Activated CD4-positive, alpha-beta T cell treated with anti-CD3 and anti-CD28 coated beads, Interleukin-2, amount 50 U/mL, for 48 hours (primary cell): ENCODE measurements at places on chromosomes 11 and 22.

- DNase-seq = no peak
Observed at GRCh38 chr11:83409891-83410290, 123.7 kb upstream of the CCDC90B start.

DNA sequence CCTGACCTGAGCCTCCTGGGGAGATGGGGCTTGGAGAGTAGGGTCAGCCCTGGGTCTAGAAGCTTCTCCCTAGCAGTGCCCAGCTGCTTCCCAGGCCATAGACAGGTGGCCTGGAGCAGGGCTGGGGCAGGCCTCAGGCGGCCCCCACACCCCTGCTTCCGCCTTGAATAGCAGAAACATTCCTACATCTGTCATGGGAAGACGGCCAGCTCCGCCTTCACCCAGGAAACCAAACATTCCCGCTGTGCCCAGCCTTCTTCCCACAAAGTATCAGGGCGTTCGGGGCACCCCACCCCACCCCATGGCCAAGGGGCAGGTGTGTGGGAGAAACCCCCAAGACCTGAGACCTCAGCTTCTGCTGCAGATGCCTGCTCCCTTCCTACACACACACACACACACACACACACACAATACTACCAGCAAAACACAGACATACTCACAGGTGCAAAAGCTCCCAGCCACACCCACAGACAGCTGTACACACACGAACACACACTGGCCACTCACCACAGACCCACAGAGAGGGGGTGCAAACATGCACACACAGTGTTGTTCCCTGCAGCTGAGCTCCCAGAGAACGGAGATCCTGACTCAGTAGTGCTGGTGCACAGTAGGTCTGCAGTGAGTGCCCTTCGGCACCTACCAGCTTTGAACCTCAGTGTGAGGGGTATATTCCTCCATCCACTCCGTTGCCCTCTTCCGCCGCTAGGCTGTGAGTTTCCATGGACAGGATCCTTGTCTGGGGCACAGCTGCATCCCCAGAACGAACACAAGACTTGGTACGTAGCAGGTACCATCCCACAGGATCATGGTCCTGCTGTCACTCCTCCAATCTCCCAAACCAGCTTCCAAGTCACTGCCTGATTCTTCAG is 37.4 kb downstream of the PDGFB start:
- DNase-seq = no peak

- DNase-seq = no peak
Observed at GRCh38 chr22:31170971-31171370, 11.0 kb downstream of the RNF185 start.

GRCh38 chr22:41638748-41639147 is 17.7 kb downstream of the XRCC6 start:
- DNase-seq = no peak

GRCh38 chr11:2273311-2273710 is 2.9 kb upstream of the ASCL2 start:
- no peak for DNase-seq

DNA sequence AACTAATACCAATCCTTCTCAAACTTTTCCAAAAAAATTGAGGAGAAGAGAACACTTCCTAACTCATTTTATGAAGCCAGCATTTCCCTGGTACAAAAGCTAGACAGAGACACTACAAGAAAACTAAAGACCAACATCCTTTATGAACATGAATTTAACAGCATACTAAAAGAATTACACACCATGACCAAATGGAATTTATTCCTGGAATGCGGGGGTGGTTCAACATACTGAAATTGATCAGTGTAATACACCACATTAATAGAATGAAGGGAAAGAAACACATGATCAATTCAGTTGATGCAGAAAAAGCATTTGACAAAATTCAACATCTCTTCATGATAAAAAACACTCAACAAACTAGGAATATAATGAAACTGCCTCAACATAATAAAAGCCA is 148.1 kb downstream of the WNT7B start:
- no peak for DNase-seq

- DNase-seq = no peak
Observed at GRCh38 chr11:3138178-3139085, 26.7 kb downstream of the OSBPL5 start.

DNA sequence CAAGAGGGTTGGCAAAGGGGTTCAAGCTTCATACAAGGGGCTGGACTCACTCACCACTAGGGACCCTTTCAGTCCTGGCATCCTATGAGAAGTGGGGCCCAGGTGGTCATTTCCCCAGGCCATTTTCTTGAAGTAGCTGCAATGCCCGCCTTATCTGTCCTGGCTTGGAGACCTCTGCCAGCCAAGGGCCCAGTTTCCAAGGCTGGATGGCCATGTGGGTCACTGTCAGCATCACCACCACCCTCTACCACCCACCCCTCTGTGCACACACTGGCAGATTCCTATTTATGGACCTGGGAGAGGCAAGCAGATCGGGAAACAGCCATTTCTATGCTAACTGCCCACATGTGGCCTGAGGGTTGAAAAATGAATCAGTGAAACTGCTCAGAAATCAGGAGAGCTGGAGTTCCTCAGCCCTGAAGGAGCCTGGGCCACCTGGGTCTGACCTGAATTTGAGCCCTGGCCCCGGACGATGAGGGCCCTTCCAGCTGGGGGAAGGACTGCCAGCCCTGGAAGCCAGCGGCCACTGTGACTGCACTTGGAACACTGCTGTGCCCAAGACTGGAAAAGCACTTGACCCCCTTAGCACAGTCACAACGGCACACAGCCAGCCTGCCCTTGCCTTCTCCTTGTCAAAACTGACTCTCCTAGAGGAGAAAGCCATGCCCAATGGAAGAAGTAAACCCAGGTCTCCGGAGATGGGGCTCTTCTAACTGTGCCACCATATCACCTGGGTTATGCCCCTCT is 442.2 kb downstream of the BUD13 start:
- DNase-seq = no peak

- DNase-seq = no peak
Observed at GRCh38 chr22:48267681-48268080, 1505.2 kb downstream of the TBC1D22A start.

GRCh38 chr22:32829451-32829851 is 27.9 kb downstream of the TIMP3 start:
- no peak for DNase-seq

DNA sequence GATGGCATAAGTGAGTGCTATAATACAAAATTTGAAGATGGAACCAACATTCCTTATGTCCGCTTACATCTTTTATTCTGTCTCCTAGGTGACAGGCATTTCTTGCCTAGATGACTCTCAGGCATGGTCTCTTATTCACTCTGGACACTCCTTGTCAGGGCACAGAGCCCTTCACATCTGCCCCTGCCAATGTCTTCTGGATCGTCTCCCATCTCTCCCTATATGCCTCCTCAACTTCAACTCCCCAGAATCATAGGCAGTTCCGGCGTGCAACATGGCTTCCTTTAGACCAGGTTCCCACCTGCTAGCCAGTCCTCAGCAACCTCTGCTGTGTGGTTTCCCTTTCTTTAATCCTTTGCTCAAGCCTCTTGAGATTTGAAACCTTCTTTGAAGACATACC is 300.9 kb downstream of the TENM4 start:
- DNase-seq = no peak

DNA sequence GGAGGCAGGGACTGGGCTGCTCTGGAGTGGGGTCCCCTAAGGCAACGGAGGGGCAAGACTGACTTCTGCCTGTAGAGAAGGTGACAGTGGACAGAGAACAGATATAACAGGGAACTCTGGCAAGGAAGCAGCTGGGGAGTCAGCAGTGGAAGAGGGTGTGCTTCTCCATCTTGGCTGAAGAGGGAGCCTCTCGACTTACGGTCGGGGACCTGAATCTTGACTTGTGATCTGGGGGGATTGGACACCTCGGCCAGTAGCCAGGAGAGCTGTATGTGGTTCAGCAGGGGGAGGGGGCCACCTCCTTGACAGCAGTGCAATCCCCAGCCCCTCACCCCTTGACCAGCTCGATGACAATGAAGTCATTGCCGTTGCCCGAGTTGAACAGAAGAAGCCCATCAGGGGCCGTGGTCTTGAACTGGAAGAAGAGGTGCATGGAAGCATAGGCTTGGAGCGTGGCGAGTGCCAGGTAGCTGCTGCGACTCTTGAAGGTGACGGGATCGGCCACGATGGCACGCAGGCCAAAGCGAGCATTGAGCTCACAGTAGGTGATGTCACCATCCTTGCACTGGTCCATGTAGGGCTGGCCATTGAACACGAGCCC is 60.0 kb downstream of the SLC22A12 start:
- no peak for DNase-seq
